ENCODE measurements at places on chromosomes 5 and 9. TPM values are rescaled to one million over a fixed set of nuclear protein-coding genes. Genes with fewer than 3 reads are reported as not detected.

DNA sequence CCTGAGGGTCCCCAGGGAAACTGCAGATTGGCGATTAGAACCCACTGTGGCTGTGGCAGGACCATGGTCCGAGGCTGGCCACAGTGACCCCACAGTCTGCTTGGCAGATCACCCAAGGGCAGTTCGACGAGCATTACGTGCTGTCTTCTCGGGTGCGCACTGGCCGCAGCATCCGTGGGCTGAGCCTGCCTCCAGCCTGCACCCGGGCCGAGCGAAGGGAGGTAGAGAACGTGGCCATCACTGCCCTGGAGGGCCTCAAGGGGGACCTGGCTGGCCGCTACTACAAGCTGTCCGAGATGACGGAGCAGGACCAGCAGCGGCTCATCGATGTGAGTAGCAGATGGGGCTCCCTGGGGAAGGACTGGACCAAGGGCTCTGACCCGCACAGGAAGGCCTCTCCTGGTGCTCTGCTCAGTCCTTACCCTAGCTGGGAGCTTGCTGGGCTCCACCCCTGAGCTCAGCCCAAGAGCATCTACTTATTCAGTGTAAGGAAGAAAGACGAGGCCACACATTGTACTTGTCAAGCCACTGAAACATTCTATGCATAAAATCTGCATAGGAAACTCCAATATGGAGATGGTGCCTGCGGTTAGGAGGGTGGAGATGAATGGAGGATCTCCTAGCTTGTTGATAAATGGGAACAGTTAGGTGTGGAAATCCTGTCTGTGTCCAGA is 21.9 kb downstream of the CKMT2 start:
- no peak for DNase-seq

DNA sequence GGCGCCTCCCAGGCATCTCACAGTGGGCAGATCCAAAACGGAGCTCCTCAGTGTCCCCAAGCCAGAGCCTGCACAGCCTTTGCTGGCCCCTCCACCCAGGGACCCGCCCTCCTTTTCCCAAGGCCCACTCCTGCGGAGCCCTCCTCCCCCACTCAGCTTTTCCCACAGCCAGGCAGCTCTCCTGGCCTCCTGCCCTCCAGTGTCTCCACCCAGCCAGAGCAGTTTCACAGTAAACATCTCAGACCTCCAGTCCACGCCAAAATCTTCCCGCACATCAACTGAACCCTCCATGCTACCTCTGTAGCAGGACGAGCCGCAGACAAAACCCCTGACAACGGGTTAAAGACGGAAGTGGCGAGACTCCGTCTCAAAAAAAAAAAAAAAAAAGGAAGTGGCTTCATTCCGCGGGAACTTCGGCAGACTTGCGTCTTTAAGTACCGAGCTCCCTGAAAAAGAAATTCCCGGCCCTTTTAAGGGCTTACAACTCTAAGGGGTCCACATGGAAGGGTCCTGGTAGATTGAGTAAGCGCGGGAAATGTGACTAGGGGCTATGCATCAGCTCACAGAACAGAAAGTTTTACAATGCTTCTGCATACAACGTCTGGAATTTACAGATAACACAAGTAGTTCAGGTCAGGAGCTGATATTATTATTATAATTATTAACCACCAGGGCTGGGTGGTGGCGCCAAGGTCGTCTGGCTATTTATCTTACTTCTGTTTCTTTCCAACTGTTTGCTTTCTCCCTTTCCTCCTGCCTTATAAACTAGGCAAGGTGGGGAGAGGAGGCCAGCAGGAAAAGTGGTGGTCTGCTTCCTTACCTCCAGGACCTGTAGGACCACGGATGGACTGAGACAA is 11.4 kb upstream of the GRIN1 start:
- DNase-seq, result no peak

DNA sequence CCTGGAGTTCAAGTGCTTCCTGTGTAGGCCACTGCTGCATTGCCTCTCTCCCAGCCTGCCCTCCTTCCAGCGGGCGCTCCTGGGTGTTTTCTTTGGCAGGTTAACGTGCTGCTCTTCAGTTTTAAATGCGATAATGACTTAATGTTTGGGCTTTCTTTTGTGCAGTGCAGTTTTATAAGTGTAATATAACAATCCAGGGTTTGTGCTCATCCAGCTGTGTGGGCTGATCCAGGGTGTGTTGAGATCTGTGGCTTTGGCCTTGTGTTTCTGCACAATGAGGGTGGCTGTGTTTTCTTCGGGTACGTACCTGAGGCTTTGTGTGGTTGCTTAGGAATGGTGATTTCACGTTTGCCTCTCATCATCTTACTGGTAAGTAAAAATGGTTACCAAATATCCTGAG is 50.6 kb downstream of the PCSK5 start:
- no peak for DNase-seq

DNA sequence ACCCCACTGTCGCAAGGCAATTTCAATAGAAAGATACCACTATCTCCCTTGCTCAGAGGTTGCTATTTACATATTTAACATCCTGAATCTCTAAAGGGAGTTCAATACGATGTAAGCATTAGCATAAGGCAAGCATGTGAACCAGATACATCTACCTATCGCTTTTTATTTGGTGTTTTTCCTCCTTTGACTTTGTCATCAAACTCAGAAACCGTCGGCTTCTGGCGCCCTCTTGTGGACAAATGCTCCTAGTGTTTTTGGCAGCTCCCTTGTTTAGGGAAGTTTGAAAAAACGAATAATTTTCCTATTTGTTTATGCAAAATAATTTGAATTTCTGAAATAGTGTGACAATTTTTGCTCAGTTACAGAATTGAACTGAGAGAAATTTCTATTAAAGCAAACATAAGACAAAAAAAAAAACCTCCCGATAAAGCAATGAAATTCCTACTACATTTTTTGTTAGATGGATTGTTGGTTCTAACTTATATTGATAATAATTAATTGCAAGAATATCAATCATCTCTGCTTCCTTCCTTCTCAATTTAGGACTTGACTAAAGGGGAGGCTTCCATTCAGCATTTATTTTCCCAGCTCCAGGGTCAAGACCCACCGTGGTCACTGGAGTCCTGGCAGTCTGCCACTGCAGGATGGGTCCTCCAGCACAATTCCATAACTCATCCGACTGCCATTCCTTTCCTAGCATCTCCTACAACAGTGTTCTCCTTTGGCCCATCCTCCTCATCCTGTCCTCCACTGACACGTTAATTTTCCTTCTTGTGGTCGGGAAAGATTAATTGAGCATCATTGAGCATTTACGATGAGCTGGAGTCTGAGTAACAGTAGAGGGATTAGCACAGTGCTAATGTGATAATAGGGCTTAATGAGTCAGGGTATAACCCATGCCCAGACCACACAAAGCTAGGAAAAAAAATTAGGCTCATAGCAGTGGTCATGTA is 131.8 kb upstream of the CHD1 start:
- peak; percentile 17 for DNase-seq

DNA sequence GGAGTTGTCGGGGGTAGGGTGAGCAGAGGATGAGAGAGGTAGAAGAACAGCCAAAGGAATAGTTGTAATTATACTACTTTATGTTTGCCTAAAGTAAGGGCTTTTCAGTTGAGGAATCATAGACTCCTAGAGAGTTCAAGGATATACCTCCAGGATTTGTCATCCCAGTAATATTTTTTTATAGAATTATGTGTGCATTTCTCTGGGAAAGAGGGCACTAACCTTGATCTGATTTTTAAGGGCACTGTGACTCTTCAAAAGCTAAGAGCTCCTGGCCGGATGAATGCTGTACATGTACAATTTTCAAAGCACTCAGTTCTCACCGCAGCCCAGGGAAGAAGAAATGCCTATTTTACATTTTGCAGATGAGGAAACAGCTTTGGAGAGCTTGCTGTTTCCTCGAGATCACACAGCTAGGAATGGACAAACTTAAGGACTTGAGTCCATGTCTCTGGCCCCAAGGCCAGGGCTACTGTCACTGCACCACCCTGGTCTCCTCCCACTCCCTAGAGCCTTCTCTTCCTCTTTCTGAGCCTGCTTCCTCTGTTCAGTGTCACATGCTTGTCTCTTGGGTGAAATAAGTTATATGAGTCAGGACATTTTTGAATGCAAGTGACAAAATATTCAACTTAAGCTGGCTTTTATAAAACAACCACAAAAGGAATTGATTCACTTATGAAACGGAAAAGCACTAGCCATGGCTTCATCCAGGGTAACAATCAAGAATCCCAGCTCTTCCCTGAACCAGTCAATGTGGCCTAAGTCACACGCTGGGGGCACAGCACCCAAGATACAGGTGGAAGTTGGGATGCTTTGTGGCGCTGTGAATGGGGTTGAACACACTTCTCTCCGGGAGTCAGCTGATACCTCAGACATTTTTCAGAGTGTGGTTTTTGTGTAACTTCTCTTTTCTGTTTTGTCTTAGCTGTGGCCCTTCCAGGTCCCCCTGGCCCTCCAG is 45.7 kb upstream of the TGFBR1 start:
- no peak for DNase-seq

DNA sequence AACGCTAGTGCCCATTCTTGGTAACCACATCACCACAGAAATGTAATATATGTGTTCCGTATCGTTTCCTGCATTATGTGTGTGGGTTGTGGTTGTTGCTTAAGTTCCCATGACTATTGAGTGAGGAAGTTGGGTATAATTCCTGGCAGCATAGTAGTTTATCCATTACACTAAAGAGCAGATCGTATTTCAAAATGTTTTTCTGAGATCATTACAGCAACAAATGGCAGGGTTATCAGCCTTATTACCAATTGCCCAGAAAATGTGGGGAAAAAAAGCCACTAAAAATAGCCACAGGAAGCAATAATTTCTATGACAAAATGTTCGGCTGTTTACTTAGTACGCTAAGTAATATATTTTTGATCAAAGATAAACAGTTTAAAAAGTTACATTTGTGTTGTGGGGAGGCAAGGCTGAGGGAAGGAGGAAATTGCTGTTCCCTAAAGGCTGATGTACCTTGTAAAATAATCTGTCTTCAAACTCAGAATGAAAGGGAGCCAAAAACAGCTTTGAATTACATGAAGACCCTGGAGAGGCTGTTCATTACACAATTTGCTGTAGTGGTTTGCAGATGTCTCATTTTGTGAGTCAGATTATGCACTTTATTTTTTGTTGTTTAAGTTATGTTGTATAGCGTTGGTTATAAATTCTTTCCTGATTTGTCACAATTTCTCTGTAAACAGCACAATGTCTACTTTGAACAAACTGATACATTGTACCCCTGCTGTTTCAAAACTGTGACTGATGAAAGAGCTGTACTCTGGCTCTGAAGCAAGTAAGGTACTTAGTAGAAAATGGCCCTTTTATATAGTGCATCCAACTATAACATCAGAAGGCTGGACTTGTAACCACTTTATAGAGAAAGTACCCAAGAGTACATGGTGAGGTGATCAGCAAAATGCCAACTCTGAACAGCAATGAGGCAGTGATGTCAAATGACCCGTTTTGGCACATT is 1028.5 kb downstream of the NR2F1-AS1 start:
- no peak for DNase-seq

- DNase-seq, result no peak
These were observed 737 bp downstream of the SLC1A3 start for GRCh38 chr5:36607114-36607571.

- DNase-seq, result no peak
These were observed 131.9 kb upstream of the LPCAT1 start for GRCh38 chr5:1655496-1656270.

DNA sequence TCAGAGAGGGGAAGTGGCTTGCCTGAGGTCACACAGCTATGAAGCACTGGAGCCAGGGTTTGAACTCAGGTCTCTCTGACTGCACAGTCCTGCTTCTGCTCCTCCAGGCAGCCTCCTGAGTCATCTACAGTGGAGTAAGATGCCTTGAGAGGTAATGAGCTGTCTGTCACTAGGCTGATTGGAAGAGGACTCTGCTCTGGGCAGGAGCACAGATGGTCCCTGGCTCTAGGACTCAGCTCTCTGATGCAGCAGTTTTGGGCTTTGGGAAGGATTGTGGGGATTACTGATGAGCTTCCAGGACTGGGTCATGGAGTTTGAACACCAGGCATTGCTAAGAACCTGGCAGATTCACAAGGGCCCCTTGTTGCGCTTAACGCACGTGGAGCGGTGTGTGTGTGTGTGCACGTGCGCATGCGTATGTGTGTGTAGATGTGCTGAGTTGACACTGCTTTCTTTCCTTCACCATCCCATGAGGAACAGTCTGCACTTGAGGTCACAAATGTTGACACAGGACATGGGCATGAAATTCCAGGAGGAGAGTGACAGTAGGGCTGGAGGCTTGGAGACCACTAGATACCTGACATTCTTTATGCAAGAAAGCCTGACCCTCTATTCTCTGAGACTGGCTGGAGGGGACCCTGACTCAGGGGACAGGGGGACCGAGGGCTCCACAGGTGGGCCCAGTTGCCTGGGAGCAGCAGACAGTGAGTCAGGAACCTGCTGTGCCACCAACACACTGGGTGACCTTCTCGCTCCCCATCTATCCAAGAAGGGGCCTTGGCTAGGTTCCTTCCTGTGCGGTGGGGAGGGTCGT is 170.5 kb downstream of the RGS3 start:
- DNase-seq, result no peak

GRCh38 chr5:128538250-128539037 is 399 bp upstream of the FBN2 start:
- DNase-seq, result peak; percentile 77

DNA sequence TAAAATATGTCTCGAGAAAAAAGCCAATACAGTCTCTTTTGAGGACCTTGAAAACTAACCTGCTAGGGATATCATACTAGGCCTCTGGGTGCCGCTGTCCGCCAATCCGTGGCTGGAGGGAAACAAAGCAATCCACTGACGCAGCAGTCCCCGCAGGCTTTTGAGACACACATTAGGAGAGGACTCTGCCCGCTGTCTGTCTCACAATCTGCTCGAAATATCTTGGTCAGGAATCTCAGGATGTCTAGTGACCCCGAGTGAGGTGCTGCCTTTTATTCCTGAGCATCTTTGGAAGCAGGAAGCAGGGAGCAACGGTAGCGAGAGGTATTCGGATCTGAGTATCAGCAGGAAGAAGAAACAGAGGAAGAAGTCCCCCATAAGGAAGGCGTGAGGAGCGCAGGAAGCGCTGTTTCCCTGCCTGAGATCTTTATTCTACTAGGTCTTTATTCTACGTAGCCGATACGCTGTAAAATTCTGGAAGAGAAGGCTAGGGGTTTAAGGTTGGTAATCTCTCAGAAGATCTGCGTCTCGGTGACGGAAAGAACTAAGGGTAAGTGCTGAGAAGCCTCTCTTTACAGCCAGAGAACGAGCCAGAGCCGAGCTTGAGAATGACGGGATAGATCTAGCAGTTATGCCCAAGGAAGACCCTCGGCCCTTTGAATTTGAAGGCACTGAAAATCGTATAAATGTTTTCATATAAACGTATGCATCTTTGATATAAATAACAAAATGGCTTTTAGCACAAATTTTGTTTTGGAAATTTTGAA is 4.0 kb upstream of the PCDHGA1 start:
- no peak for DNase-seq

DNA sequence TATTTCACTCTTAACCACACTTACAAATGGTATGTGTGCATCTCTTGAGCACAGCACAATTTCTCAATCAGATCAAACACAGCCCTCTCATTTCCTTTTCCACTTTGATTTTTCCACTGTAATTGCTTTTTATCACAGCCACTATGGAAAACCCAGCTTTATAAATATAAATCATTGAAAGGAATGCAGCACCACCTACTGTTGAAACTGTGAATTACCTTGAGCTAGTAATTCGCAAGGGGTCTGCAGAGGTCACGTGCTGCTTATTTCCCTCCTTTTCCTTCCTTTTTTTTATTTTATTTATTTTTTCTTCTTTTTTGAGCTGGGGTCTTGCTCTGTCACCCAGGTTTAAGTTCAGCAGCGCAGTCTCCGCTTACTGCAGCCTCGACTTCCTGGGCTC is 76.9 kb downstream of the CDH6 start:
- DNase-seq, result no peak

GRCh38 chr5:75053304-75054133 is 1.2 kb upstream of the GCNT4 start:
- no peak for DNase-seq

SLC23A1 gene
- polyA plus RNA-seq, result 13.5 TPM

HSPB3 gene
- 0.28 TPM for polyA plus RNA-seq

UBAP1 gene
- polyA plus RNA-seq, result 63.5 TPM

CCDC183 gene
- 3.4 TPM for polyA plus RNA-seq

CATSPER3 gene
- polyA plus RNA-seq, result 0.82 TPM
